ENCODE measurements at places on chromosomes 4 and X. TPM values are rescaled to one million over a fixed set of nuclear protein-coding genes. Genes with fewer than 3 reads are reported as not detected.

ATXN3L gene
- total RNA-seq, result not detected

FAM53A gene
- total RNA-seq, result 2.0 TPM

GPR50 gene
- total RNA-seq, result not detected

FGB gene
- not detected for total RNA-seq

DNA sequence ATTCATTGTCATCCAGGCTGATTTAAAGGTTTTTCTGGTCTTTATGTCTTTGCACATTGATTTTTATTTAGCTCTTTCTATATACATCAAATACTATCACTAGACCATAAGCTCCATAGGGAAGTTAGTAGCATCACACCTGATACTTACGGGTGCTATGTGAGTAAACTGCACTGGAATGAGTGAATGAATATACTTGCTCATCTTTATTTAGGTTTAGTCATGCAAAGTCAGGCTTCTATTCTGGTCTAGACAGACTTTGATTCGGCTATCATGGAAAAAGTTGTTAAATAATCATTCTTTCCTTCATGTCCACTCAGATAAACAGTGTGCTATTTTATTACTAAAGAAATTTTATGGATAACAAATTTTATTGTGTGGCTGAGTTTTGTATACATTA, 457.8 kb upstream of the PCDH7 start:
- no peak for DNase-seq

- peak; percentile 7 for DNase-seq
These were observed 20.1 kb upstream of the SMIM14 start for GRCh38 chr4:39658756-39659155.

- DNase-seq, result no peak
These were observed 45.8 kb upstream of the BBS12 start for GRCh38 chr4:122686691-122687090.

GRCh38 chr4:152115118-152115517, 354.3 kb upstream of the GATB start:
- no peak for DNase-seq

GRCh38 chr4:14783011-14783877, 219.0 kb upstream of the CPEB2 start:
- DNase-seq, result peak; percentile 40

GRCh38 chr4:75048208-75048879, 115.4 kb downstream of the PARM1 start:
- DNase-seq, result no peak

DNA sequence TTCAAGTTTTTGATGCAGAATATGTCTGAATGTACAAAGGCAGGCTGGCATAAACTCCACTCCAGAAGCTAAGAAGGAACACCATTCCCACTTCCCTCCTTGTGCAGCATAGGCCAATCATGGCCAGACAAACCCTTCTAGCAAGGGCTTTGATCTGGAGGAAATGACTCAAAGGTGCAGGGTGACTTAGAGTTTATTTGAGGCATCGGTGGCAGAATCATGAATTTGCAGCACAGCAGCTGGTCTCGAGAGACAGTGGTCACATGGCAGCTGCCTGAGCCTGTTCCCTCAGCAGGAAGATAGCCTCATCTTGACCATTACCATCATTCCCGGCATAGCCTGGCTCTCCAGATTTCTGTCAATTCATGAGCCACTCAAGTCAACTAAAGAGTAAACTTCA, 154.5 kb downstream of the ATP10D start:
- peak; percentile 65 for DNase-seq

GRCh38 chr4:87834401-87834800, 1.6 kb downstream of the MEPE start:
- DNase-seq, result no peak

GRCh38 chr4:102959496-102959895, 60.0 kb downstream of the SLC9B1 start:
- DNase-seq, result no peak

Data from IMR-90 (cell line).